ENCODE measurements at places on chromosomes 6 and 20.

DNA sequence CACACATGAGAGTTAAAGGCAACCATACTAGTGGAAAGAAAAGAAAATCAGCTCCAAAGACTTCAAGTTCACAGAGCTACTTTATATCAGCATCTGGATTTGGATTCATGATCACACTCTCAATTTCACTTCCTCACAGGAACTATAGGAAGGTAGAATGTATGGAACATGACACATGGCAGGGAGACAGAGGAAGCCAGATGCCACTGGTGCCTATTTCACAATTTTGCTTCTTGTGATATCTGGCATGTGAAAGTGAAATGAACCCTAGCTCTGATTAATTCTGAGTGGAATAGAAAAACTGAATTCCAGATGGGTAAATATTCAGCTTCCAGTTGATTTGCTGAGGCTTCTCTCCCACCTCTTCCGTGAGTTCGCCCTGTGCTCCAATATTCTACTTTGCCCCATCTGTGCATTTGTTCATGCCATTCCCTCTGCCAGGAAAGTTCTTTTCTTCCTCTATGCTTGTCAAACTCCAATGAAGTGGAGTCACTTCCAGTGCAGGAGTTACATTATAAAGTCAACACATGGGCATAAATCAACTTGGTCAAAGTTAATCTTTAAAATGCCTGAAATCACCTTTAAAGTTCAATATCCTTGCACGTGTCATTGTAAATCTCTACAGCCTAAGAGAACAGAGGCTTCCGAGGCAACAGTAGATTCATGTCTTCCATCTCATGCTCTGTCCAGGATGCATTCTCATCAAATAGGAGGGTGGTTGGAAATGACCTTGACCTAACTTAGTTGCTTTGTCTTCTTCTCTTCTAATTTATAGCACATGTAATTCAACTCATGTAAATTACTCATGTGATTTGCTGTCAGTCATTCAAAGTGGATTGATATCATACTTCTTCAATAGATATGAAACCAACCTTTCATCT is 275.3 kb downstream of the HIVEP2 start:
- H3K4me3 ChIP-seq: no peak overlapping the region
- H3K4me1 ChIP-seq: peaks cover 3% of the 10 kb centered on the region
- DNase-seq: no peak

GRCh38 chr6:94559829-94560537 is 1017.4 kb upstream of the MANEA start:
- no peaks in the 10 kb centered on the region for H3K36me3 ChIP-seq
- H3K4me1 ChIP-seq: no peaks in the 10 kb centered on the region
- H3K27ac ChIP-seq: no peak overlapping the region
- peaks cover 6% of the 10 kb centered on the region for H3K27me3 ChIP-seq

- peak overlapping the region; percentile 91 for H3K27ac ChIP-seq
- H3K4me1 ChIP-seq: peaks cover 51% of the 10 kb centered on the region
- peak overlapping the region; percentile 96 for H3K4me3 ChIP-seq
- H3K36me3 ChIP-seq: peaks cover 31% of the 10 kb centered on the region
- H3K27me3 ChIP-seq: no peaks in the 10 kb centered on the region
Observed at GRCh38 chr6:28251661-28252008, 434 bp downstream of the ZKSCAN4 start.

DNA sequence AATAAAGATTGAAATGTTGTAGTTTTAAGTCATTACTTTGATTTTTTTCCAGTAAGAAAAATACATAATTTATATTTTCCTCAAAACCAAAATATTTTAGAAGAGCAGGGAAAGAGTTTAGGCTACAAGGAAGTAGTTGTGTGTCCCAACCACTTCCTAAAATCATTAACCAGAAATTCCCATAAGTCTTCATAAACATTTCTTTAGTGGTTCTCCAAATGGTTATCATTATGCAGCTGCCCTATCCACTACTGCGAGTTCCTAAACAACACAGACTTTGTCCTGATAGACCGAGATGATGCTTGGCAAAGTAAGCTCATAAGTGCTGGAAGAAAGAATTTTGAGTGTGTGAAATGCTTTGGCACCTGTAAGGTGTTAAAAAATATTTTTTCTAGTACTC is 93.6 kb downstream of the ARMC2 start:
- no peaks in the 10 kb centered on the region for H3K36me3 ChIP-seq
- peak overlapping the region; percentile 43 for H3K27ac ChIP-seq
- DNase-seq: no peak

GRCh38 chr20:48403167-48403761 is 424.5 kb downstream of the PREX1 start:
- peaks cover 10% of the 10 kb centered on the region for H3K27me3 ChIP-seq
- no peaks in the 10 kb centered on the region for H3K4me1 ChIP-seq
- no peak overlapping the region for H3K27ac ChIP-seq

- H3K27ac ChIP-seq: no peak overlapping the region
- H3K4me3 ChIP-seq: no peak overlapping the region
- H3K4me1 ChIP-seq: peaks cover 2% of the 10 kb centered on the region
- DNase-seq: no peak
- peaks cover 4% of the 10 kb centered on the region for H3K36me3 ChIP-seq
Observed at GRCh38 chr20:25277941-25278521, 30.1 kb downstream of the PYGB start.

DNA sequence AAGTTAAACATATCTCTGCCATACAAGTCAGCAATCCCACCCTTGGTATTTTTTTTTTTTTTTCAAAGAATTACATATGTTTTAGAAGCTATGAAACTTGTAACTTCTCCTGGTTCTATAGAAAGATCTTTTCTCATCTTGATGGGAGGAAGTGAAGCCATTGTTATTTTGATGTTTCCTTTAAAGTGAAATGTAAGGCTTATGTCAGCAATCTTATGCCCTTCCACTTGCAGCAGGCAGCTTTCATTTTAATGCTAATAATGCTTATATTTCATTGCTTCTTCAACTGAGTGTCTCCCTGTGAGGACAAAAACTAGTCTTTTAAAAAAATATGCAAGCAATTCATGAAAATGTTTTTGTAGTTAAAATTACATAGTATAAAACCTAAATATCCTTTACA is 1614.7 kb downstream of the KHDRBS2 start:
- no peak for DNase-seq
- no peaks in the 10 kb centered on the region for H3K27me3 ChIP-seq
- H3K4me3 ChIP-seq: no peak overlapping the region

- H3K4me3 ChIP-seq: no peak overlapping the region
- peaks cover 3% of the 10 kb centered on the region for H3K27me3 ChIP-seq
- H3K4me1 ChIP-seq: peaks cover 9% of the 10 kb centered on the region
- no peaks in the 10 kb centered on the region for H3K36me3 ChIP-seq
- H3K27ac ChIP-seq: no peak overlapping the region
Observed at GRCh38 chr6:45965792-45966191, 49.9 kb downstream of the CLIC5 start.

DNA sequence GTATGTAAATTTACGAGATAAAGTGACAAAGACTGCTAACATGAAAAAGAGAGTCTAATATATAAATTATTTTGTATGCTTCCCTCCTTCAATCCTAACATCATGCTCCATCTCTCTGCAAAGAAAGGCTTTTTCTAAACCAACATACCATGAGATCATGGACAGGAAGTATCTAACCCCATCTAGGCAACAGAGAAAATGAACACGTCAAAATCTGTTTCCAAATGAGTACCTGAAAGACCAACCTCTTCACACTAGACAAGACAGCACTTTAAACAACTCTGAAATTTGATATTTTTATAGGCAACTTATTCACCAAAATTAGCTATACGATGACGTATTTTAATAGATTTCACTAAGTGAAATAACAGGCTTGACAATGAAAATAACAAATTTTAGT is 54.6 kb downstream of the MAN1A1 start:
- H3K27ac ChIP-seq: no peak overlapping the region
- no peak overlapping the region for H3K4me3 ChIP-seq
- H3K36me3 ChIP-seq: peaks cover 4% of the 10 kb centered on the region
- H3K27me3 ChIP-seq: no peaks in the 10 kb centered on the region
- DNase-seq: no peak

- peaks cover 9% of the 10 kb centered on the region for H3K4me1 ChIP-seq
- peak; percentile 4 for DNase-seq
- no peak overlapping the region for H3K27ac ChIP-seq
- no peaks in the 10 kb centered on the region for H3K36me3 ChIP-seq
- H3K27me3 ChIP-seq: peaks cover 30% of the 10 kb centered on the region
Observed at GRCh38 chr6:3748208-3749066, 3.1 kb downstream of the PXDC1 start.

GRCh38 chr20:41230136-41230535 is 87.4 kb downstream of the ZHX3 start:
- H3K4me3 ChIP-seq: no peak overlapping the region
- H3K36me3 ChIP-seq: no peaks in the 10 kb centered on the region
- peaks cover 29% of the 10 kb centered on the region for H3K4me1 ChIP-seq
- DNase-seq: no peak

- DNase-seq: no peak
- H3K4me3 ChIP-seq: no peak overlapping the region
- no peaks in the 10 kb centered on the region for H3K36me3 ChIP-seq
- H3K27ac ChIP-seq: no peak overlapping the region
- H3K27me3 ChIP-seq: peaks cover 2% of the 10 kb centered on the region
Observed at GRCh38 chr6:44670146-44670545, 282.6 kb downstream of the CDC5L start.

DNA sequence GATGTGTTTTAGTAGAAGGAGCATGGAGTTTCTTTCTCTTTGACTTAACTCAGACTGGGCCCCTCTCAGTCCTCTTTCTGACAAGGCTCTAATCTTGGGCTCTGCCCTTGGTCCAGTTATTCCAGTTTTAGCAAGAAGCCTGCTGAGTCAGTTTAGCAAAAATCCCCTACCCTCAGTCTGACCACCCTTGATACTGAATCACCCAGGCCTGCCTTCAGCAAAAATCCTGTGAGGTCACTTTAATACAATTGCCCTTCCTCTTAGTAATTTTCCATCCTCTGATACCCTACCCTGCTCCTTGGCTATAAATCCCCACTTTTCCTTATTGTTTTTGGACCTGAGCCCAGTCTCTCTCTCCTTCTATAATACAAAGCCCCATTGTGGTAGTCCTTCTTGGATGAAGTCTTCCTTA is 326.7 kb upstream of the NOX3 start:
- H3K27ac ChIP-seq: no peak overlapping the region
- H3K36me3 ChIP-seq: no peaks in the 10 kb centered on the region
- no peak overlapping the region for H3K4me3 ChIP-seq
- H3K4me1 ChIP-seq: no peaks in the 10 kb centered on the region

DNA sequence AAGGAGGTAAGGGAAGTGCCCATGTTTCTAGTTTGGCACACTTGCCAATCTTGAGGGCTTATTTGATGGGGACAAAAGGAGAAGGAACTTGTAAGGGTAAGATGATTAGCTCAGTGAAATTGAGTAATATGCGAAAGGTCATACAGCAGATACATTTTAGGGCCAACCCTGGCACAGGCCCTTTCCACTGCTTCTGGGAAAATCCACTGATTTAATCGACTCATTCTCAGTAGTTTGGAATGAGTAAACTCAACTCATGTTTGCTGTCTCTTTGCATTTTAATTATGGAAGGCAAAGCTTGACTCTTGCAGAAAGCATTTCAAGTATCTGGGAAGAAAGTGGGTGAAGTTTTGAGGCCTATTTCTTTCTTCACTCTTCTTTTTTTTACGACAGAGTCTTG is 20.0 kb downstream of the PHF20 start:
- H3K27ac ChIP-seq: peak overlapping the region; percentile 60
- no peaks in the 10 kb centered on the region for H3K27me3 ChIP-seq
- H3K4me3 ChIP-seq: no peak overlapping the region
- no peak for DNase-seq
- peaks cover 44% of the 10 kb centered on the region for H3K4me1 ChIP-seq

All from naive thymus-derived CD8-positive, alpha-beta T cell (primary cell).